CD4-positive, alpha-beta T cell treated with Interferon gamma for 1 hour (primary cell): ENCODE measurements at places on chromosomes 3 and 15.

DNA sequence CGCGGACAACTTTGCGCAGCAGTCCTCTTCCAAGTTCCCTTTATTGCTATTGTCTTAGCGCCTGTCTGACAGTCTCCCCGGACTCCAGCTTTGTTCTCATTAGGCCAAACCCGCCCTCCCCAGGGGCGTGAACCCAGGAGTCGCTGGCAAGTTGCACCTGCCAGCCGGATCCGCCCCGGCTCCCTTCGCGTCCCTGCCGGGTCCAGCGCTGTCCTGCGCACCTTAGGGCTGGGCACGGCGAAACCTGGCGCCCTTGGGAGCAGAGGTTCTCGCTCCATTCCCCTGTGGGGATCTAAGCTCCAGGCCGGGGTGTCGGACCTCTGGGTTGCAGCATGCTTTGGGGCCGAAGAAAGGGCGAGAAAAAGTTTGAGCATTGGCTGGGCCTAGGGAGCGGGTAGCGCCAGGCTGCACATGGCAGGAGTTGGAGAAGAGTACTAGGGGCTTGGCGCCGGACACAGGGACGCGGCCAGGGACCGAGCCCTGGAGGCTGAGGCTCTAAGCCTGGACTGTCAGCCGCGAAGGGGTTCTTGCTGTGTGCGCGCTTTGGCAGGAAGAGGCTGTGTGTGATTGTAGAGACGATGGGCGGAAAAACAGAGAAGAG is 335.1 kb upstream of the THRB start:
- no peak for DNase-seq

DNA sequence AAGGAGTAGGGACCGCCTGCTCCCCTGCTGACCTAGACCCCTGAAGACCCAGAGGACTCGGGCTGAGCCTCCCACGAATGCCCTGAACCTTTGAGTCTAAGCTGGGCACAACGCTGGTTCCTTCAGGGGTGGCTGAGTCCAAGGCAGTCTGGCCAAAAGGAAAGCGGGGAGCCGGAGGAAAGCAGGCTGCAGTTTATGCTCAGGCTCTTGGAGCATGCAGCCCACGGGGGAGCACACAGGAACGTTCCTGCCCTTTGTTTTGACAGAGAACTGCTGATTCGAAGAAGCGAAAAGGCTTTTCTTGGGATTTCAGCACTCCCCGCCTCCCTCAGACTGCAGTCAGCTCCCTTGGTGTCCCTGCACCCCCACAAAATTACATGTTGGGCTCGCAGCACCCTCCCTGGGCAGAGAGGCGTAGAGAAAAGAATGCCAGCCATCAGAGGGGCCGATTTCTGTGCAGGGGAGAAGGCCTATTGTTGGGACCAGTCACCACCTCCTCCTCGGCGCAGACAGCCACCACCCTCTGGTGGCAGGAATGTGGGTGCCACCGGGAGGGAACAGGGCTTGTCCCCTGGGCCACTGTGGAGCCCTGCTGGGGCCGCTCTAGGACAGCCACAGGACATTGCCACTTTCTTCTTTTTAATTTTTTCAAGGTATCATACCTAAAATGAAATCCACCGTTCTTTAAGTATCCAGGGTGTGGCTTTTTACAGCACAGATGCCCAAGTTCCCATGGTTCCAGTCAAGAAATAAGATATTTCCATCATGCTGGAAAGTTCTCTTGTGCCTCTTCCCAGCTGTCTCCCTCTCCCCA is 72.2 kb downstream of the SMAD6 start:
- peak; percentile 51 for DNase-seq

DNA sequence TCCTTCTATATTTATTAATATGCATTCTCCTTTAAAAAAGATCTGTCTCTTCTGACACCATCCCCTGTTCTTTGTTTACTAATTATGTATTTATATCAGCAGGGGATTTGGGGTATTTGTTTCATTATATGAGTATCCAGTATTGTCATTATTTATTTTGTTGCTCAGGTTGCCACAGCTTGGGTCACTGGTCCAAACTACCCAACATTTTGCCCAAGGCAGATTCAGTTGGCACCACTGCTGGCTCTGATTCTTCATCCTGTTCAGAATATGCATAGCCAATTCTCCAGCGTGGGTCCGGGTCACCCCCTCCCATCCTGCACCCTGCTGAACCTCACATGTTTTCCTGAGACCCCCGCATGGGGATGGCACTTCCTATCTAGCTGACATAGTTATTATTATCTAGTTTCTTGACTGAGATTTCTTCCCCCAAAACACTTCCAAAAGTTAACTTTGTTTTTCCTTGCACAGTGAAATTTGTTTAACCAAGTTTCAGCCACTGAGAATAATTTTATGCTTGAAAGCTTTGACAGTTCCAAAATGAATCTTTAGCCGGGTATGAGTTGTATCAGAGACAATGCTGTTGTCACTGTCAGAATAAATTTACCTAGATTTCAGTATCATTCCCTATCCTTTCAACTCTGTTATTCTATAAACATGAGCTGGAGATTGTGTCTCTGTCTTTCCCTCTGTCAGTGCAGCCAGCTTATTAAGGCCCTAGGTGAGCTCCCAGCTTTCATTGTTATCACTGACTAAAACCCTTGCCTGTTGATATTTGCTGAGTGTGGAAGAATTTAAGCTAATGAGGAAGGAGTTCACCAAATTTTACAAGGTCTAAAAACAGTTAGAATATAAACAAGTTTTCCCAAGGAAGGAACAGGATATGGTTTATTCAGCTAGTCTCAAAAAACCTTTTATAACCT is 70.3 kb downstream of the TGFBR2 start:
- no peak for DNase-seq

- DNase-seq, result no peak
Observed at GRCh38 chr3:182636646-182637045, 156.7 kb upstream of the ATP11B start.

GRCh38 chr3:20773320-20773984 is 587.4 kb upstream of the SGO1 start:
- DNase-seq, result no peak

DNA sequence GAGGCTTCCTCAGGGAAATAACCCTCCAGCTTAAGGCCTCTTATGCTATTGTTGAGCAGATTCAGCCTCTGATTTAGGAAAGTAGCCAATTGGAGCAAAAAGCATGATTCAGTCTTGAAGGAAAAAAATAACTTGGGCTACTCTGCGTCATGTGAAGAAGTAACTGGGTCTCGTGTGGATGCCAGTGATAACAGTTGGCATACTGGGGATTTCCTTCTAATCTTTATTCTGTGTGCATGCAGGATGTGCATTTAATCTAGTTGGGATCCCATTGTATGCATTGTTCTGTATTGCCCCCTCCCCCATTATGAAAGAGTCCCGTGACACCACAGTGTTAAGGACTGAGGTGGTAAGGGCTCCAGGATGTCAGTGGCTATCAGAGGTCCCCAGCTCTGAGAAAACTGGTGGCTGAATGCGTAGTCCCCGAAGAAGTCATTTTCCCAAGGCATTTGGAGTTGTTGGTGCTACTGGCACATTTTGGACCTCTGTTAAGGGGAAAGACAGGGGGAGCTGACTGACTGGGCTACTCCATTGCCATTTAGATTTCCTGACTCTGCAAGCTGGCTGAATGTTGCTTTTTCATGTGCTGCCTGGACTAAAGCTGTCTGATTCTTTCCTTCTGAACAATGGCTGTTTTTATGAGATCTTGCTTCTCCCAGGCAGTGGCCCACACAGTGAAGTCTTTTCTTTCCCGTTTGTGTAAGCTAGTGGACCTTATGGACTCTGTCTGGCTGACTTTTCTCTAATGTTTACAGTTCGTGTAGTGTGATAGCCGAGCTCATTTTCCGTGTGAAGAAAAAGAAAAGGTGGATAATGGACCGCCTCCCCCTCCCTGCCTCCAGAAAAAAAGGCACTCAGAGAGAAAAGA is 38.4 kb upstream of the TRAK1 start:
- no peak for DNase-seq

DNA sequence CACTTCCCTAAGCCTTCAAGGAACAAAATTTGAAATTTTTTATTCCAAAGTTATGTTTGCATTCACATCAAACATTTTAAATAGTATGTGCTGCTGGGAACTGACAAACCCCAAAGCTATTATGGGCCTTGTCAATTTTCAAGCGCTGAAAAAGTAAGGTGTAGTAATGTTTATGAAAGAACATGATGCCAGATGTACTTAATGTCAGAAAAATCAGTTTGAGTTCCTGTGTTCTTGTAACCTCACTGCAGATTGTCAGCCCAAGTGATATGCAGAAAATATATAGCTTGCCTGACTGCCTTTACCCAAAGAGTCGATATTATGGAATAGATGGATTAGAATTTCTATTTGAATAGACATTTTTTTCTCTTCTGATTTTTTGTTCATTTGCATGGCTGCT is 20.8 kb upstream of the DIPK2A start:
- no peak for DNase-seq

GRCh38 chr3:193742628-193743027 is 149.6 kb downstream of the OPA1 start:
- DNase-seq, result no peak

DNA sequence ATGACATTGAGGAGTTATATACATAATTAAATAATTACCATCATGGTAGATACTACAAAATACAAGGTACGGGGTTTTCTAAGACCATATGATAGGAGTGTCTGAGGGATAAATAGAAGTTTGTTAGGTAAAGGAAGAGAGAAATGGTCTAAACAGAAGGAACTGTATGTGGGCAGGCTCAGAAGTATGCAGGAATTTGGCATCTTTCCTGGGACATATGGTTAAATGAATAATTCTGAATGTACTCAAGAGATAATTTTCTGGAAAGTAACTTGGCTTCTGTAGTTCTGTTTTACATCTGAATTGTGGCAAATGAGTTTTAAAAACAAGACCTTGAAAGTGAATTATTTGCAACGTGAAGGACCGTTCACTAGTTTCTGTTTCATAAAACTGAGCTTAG is 17.5 kb downstream of the LMCD1 start:
- DNase-seq, result no peak

DNA sequence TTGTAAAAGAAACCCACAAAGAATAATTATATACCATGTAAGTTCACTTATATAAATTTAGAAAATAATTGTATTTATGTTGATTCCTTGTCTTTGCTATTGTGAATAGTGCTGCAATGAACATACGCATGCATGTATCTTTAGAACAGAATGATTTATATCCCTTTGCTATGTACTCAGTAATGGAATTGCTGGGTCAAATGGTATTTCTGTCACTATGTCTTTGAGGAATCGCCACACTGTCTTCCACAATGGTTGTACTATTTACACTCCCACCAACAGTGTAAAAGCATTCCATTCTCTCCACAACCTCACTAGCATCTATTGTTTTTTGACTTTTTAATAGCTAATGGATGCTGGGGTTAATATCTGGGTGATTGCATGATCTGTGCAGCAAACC is 149.4 kb upstream of the CNTN3 start:
- DNase-seq, result no peak

DNA sequence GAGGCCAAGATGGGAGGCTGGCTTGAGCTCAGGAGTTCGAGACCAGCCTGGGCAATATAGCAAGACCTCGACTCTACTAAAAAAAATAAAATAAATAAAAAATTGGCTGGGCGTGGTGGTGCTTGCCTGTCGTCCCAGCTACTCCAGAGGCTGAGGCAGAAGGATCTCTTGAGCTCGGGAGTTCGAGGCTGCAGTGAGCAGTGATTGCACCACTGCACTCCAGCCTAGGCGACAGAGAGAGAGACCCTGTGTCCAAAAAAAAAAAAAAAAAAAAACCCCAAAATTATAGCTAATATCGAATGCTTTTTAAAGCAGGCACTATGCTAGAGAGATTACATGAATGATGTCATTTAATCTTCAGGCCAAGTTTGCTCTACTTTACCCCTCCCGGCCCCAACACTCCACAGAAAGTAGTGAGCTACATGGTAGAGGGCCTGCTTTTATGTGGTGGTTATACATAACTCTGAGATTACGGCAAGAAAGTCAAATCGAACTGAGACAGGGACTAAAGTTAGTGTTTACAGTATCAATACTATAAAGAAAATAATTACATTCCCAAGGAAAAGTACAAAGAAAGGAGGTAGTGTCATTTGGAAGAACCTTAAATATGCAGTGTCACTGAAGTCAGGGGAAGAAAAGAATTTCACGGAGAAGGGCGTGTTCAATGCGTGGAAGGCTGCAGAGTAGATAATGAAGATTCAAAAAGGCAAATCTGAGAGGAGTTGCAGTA is 1.1 kb downstream of the ADPGK start:
- DNase-seq, result no peak

DNA sequence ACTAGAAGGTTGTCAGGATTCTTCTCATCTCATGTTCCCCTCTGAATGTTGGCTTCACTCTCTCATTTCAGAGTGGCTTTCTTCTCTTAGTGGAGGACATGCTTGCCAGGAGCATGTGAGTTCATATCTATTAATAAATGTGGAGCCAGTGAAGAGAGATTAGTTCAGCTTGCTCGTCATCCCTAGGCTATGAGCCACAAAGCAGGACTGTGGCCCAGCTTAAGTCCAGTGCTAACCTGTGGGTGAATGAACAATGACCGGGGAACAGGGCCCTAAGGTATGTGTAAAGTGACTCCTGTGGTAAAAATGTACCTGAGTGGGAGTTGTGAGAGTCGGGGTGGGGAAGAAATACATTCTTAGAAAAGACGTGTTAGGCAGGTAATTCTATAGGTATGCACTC is 96.9 kb upstream of the TBL1XR1 start:
- no peak for DNase-seq
